ENCODE measurements at places on chromosomes 6 and 20. TPM values are rescaled to one million over a fixed set of nuclear protein-coding genes. Genes with fewer than 3 reads are reported as not detected.

SAMD5 gene
- total RNA-seq, result 0.48 TPM

PI16 gene
- total RNA-seq, result not detected

DNA sequence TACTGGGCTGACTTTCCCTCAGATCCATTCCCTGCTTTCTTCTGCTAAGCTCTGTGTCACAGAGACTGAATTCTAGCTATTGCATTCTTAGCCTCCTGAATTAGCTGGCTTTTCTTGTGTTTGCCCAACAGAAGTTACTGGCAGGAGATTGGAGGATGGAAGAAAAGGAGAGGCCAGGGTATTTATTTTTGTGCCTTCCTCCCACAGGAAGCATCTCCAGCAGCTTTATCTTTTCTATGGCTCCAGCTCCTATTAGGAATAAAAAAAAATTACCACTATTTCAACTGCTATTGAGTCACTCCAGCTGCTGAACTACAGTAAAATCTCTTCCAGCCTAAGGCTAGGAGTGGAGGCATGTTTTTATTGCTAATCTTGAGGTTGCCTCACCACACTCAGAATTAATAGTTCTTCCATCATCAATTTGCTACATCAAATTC, 492.4 kb downstream of the RFPL4B start:
- H3K36me3 ChIP-seq, result no peaks in the 10 kb centered on the region
- H3K4me3 ChIP-seq, result no peak overlapping the region
- no peak for DNase-seq
- H3K27ac ChIP-seq, result no peak overlapping the region

TJAP1 gene
- 42.7 TPM for total RNA-seq

- no peak overlapping the region for H3K27ac ChIP-seq
- no peaks in the 10 kb centered on the region for H3K27me3 ChIP-seq
- H3K4me1 ChIP-seq, result no peaks in the 10 kb centered on the region
- DNase-seq, result no peak
Observed at GRCh38 chr6:97732045-97732444, 449.0 kb upstream of the MMS22L start.

- H3K36me3 ChIP-seq, result no peaks in the 10 kb centered on the region
- H3K27ac ChIP-seq, result no peak overlapping the region
- no peaks in the 10 kb centered on the region for H3K4me1 ChIP-seq
- H3K27me3 ChIP-seq, result no peaks in the 10 kb centered on the region
- no peak for DNase-seq
Observed at GRCh38 chr20:17304774-17305173, 77.9 kb downstream of the PCSK2 start.

- H3K36me3 ChIP-seq, result no peaks in the 10 kb centered on the region
- H3K27ac ChIP-seq, result no peak overlapping the region
- no peak for DNase-seq
- H3K4me3 ChIP-seq, result no peak overlapping the region
Observed at GRCh38 chr6:170017603-170018320, 266.3 kb downstream of the ERMARD start.

TBX18 gene
- total RNA-seq, result not detected

GRCh38 chr6:1025821-1026220, 286.1 kb upstream of the FOXQ1 start:
- no peaks in the 10 kb centered on the region for H3K36me3 ChIP-seq
- H3K27ac ChIP-seq, result no peak overlapping the region
- no peaks in the 10 kb centered on the region for H3K4me1 ChIP-seq
- H3K4me3 ChIP-seq, result no peak overlapping the region

TEAD3 gene
- total RNA-seq, result 1.8 TPM

GRCh38 chr6:53730767-53731166, 64.0 kb upstream of the LRRC1 start:
- peaks cover 5% of the 10 kb centered on the region for H3K27me3 ChIP-seq
- no peak for DNase-seq
- H3K36me3 ChIP-seq, result peaks cover 2% of the 10 kb centered on the region
- H3K4me1 ChIP-seq, result peaks cover 45% of the 10 kb centered on the region
- H3K4me3 ChIP-seq, result no peak overlapping the region

DNA sequence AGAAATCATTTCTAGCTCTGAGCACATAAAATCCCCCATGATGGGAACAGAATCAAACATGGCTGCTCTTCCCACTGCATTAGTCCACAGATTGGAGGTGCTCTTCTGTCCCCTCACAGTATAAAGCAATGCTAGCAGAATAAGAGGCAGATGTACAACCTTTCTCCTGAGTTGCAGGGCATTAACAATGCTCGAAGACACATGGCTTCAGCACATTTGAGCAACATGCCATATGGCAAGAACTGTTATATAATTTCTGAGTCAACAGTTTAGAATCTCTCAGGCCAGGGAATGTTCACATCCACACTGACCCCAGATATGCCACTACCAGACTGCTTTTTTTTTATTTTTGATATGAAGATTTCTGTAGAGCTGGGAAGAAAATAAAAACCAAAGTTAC, 119.6 kb downstream of the KIF13A start:
- H3K4me1 ChIP-seq, result no peaks in the 10 kb centered on the region
- no peak overlapping the region for H3K4me3 ChIP-seq
- H3K27ac ChIP-seq, result no peak overlapping the region
- no peaks in the 10 kb centered on the region for H3K36me3 ChIP-seq

DNA sequence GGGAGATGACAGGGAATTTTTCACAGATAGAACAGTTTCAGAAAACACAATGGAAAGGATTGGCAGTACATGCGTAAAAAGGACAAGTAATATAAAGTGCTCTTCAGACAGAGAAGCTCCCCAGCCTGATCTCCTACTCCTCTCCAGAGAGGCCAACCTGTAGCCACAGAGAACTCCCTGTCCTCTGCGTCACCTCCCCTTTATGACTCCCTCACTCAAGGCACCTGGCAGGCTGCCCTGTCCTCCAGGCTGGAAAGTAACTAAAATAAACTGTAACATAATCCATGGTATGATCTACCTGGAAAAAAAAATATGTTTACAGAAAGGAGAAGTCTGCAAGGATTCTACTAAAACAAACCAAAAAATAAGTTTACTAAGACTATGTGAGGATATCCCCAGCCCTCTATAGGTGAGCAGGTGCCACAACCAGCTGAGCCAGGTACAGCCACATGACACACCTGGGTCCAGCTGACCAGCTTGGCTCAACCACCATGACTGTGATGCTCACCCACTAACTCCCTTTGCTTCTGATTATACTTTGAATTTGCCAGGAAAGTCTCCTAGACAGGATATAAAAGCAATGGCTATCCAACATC, 29.2 kb downstream of the MBOAT1 start:
- peaks cover 50% of the 10 kb centered on the region for H3K4me1 ChIP-seq
- no peaks in the 10 kb centered on the region for H3K27me3 ChIP-seq
- H3K36me3 ChIP-seq, result peaks cover 86% of the 10 kb centered on the region
- no peak overlapping the region for H3K27ac ChIP-seq
- H3K4me3 ChIP-seq, result no peak overlapping the region

SNX21 gene
- total RNA-seq, result 2.0 TPM

STX11 gene
- 19.7 TPM for total RNA-seq

NFATC2 gene
- 68.0 TPM for total RNA-seq

GRCh38 chr6:145309842-145310535, 425.3 kb downstream of the EPM2A start:
- DNase-seq, result no peak
- H3K27ac ChIP-seq, result no peak overlapping the region
- H3K4me3 ChIP-seq, result no peak overlapping the region
- no peaks in the 10 kb centered on the region for H3K4me1 ChIP-seq

DNA sequence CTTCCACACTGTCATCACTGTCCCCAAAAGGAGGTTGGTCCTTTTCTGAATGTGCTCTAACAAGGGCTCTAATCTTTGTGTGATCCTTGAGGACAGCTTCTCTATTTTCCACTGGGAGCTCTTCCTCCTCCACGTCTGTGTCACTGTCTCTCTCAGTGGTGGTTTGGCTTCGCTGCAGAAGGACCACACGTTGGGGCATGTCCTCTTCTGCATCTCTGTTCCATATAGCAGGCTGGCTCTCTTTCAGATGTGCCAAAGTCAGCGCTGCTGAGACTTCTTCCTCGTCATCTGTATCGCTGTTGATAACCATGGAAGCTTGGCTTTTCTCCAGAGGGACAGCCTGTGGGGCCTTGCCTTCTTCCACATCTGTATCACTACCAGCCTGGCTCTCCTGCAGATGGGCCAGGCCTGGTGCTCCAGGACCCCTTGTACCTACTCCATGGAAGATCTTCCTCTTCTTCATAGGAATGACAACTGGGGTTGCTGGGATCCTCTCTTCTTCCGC, 4.6 kb downstream of the MDC1 start:
- peaks cover 43% of the 10 kb centered on the region for H3K4me1 ChIP-seq
- no peak for DNase-seq
- H3K36me3 ChIP-seq, result peaks cover 78% of the 10 kb centered on the region
- H3K27me3 ChIP-seq, result no peaks in the 10 kb centered on the region
- peak overlapping the region; percentile 44 for H3K27ac ChIP-seq

ZSCAN26 gene
- 7.7 TPM for total RNA-seq

GRCh38 chr6:122817766-122818165, 28.7 kb downstream of the SMPDL3A start:
- H3K36me3 ChIP-seq, result no peaks in the 10 kb centered on the region
- no peak for DNase-seq
- H3K4me1 ChIP-seq, result no peaks in the 10 kb centered on the region
- no peak overlapping the region for H3K27ac ChIP-seq
- H3K27me3 ChIP-seq, result peaks cover 14% of the 10 kb centered on the region

CAGE1 gene
- total RNA-seq, result 0.16 TPM

GRCh38 chr20:23047738-23048214, 1.7 kb downstream of the THBD start:
- H3K36me3 ChIP-seq, result no peaks in the 10 kb centered on the region
- peaks cover 64% of the 10 kb centered on the region for H3K27me3 ChIP-seq
- H3K4me1 ChIP-seq, result no peaks in the 10 kb centered on the region
- no peak for DNase-seq
- no peak overlapping the region for H3K4me3 ChIP-seq

PKIB gene
- 0.52 TPM for total RNA-seq

DNA sequence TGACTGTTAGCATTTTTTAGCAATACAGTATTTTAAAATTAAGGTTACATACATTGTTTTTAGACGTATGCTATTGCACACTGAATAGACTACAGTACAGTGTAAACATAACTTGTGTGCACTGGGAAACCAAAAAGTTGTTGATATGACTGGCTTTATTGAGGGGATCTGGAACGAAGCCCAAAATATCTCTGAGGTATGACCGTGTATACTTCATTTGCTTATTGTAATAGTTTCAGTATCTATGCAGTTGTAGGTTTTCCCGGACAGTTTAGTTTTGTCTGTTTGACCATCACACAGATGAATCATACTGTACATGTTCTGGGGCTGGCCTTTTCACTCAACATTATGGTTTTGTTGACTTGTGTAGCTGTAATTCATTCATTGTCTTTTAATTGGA, 6.9 kb upstream of the ZBTB12 start:
- H3K4me1 ChIP-seq, result peaks cover 14% of the 10 kb centered on the region
- no peaks in the 10 kb centered on the region for H3K27me3 ChIP-seq
- no peak for DNase-seq
- H3K4me3 ChIP-seq, result no peak overlapping the region
- peak overlapping the region; percentile 42 for H3K27ac ChIP-seq

GRCh38 chr20:23584434-23585199, 16.3 kb upstream of the CST9L start:
- H3K4me3 ChIP-seq, result no peak overlapping the region
- H3K27ac ChIP-seq, result no peak overlapping the region
- no peak for DNase-seq
- no peaks in the 10 kb centered on the region for H3K36me3 ChIP-seq
- H3K4me1 ChIP-seq, result no peaks in the 10 kb centered on the region

DNA sequence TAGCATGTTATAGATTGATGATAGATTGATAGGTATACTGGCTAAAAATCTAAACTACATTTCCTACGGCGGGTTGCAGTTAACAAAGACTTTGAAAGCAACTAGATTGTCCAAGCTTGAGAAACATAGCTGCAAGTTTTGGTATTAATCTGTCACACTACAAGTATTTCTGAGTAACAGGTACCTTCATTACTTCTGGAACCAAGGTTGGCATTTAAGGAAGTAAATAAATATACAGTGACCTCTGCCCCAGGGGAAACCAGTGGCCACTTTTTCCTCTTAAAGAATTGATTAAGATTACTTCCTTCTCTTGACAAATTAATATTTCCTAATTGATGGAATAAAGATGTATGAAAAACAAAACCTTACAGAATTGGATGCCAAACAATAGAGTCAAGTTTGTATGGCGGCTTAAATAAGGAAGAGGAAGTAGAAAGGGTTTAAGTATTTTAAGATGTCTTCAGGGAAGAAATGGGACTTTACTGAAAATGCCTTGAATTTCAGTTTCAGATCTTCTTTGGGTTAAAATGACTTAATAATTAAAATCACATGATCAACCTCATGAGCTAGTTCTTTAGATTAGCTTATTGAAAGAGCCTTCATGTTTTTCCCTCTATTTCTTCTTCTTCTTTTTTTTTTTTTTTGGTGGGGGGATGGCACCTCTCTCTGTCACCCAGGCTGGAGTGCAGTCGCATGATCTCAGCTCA, 132.8 kb downstream of the DOK5 start:
- DNase-seq, result no peak
- H3K4me3 ChIP-seq, result no peak overlapping the region
- no peaks in the 10 kb centered on the region for H3K4me1 ChIP-seq
- no peak overlapping the region for H3K27ac ChIP-seq
- H3K36me3 ChIP-seq, result no peaks in the 10 kb centered on the region
- H3K27me3 ChIP-seq, result no peaks in the 10 kb centered on the region

- peak; percentile 77 for DNase-seq
- peak overlapping the region; percentile 98 for H3K27ac ChIP-seq
- peak overlapping the region; percentile 94 for H3K4me3 ChIP-seq
- H3K4me1 ChIP-seq, result peaks cover 78% of the 10 kb centered on the region
- H3K27me3 ChIP-seq, result no peaks in the 10 kb centered on the region
Observed at GRCh38 chr6:90080876-90081481, 186.7 kb downstream of the GJA10 start.

IPCEF1 gene
- 0.34 TPM for total RNA-seq

HUS1B gene
- 1.6 TPM for total RNA-seq

All from activated T-helper 2 cell treated with anti-CD3 and anti-CD28 coated beads, Interferon-gamma antibody, Interleukin-2, Interleukin-4, amounts not matched to agents 10 μg/mL and 5 μg/mL and 100 μg/mL, durations not matched to agents 14 hours and 24 hours and 36 hours (primary cell).